NCI-H1417 (cell line): ENCODE measurements at places on chromosomes 2 and 18.

DNA sequence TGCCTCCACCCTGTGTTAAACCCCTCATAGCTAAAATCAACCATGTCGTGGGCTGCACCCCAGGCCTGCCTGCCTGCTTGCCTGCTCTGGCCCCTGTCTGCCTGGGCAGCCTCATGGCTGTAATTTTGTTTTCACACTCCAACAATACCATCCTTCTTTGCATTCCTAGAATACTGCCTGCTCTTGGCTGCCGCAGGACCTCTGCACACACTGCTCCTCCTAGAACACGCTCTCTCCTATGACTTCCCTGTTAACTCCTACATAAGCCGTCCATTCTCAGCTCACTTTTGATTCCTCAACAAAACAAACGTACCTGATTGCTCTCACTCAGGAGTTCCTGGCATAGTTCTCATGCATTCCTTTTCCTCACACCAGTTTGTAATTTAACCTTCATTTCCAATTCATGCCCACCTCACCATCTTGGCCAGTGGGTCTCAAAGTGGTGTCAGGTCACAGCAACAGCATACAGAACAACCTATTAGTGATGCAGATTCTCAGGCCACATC is 2.5 kb downstream of the UXS1 start:
- no peak for DNase-seq

- peak; percentile 24 for DNase-seq
These were observed 151.8 kb downstream of the EHBP1 start for GRCh38 chr2:62857139-62857931.

GRCh38 chr2:102435741-102436140 is 12.8 kb downstream of the IL18RAP start:
- no peak for DNase-seq

DNA sequence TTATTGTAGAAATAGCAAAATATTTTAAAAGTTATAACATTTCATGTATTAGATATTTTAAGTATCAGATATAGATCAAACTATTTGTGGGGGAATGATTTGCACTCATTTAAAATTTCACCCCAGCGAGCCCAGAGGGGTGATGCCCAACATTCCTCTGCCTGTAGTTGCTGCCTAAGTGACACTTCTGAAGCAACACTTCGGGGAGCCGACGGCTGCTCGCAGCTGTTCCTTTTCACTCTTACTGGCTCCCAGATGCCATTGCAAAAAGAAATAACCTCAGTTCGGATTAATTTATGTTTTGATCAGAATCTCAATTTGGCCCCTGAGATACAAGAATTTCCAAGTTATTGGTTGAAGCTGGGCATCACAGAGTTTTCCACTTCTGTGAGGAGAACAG is 603.8 kb downstream of the PLCL1 start:
- no peak for DNase-seq
